ENCODE measurements at places on chromosomes 2 and 18.

DNA sequence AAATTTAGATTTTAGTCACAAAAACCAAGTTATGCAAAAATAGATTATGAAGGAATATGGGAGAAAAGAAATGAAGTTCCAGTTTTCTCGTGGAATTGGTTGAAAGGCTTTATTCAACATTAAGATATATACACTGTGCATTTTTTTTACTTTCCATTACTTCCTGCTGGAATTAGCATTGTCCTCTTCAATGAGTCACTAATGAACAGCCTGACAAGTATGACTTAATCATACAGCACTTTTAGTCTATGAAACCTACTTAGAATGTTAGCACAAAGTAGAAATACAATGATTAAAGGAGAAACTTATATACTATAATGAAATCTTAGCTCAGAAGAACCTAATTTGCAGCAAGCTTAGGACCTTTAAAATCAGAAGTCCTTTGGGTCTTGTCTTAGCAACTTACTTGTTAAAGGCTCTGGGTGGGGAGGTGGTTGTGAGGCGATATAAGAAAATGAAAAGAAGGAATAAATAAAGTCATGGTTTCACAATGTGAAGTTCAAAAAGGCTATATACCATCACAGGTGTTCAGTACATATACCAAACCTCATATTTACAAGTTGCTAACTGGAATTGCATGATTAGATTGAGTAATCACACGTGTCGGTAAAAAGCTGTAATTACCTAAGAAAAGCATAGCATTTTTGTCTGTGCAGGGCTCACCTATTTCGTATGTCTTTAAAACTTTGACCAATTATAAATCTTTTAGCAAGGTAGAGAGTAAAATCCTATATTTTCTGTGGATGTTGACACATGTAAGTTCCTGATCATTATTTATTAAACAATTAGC is 236.8 kb downstream of the CAMKMT start:
- H3K27me3 ChIP-seq = no peaks in the 10 kb centered on the region
- H3K27ac ChIP-seq = no peak overlapping the region
- no peaks in the 10 kb centered on the region for H3K4me1 ChIP-seq
- no peak overlapping the region for H3K4me3 ChIP-seq
- peaks cover 12% of the 10 kb centered on the region for H3K36me3 ChIP-seq
- DNase-seq = no peak

DNA sequence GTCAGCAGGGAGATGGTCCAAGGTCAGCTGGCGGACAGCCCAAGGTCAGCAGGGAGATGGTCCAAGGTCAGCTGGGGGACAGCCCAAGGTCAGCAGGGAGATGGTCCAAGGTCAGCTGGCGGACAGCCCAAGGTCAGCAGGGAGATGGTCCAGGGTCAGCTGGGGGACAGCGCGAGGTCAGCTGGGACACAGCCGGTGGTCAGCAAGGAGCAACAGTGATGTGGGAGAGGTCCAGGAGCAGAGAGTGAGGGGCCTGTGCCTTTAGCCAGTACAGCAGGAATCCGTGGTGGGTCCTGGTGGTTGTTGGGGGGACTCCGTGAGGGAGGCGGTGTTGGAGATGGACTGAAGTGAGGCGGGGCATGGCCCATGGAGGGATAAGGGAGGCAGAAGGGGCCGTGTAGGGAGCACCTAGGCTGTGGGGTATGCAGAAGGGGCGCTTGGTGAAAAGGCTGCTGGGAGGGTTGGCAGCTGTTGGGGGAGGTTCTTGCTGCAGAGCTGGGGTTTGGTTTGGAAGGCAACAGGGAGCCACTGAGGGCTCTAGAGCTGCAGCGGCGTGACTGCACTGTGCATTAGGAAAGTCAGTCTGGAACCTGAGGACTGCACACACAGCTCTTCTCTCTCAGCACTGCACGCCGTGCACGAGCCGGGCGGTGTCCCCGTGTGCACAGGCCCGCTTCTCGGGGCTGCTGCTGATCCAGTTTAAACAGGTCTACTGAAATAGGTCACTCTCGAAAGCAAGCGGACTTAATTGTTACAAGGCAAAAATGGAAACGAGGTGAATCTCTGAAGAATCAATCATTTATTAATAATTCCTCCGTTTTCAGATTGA is 76.2 kb upstream of the HDAC4 start:
- no peaks in the 10 kb centered on the region for H3K27me3 ChIP-seq
- no peaks in the 10 kb centered on the region for H3K36me3 ChIP-seq
- H3K4me3 ChIP-seq = no peak overlapping the region
- DNase-seq = no peak
- no peak overlapping the region for H3K27ac ChIP-seq

DNA sequence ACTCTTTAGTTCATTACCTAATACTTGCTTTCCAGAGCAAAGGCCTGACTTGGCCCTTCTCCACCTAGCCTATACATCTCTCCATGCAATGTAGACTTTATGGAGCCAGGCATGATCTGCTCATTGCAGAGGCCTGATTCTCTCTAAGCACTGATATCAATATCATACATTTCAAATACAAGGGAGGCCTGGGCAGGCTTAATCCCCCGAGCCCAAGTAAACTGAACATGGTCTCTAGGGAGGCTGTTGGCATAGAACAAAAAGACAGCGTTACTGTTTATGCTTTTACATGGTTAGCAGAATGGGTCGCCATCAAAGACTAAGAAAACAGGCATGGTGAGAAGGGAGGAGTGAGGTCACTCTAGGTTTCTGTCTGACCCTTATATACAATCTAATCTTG is 695.1 kb downstream of the ZEB2 start:
- H3K4me1 ChIP-seq = peaks cover 51% of the 10 kb centered on the region
- no peak for DNase-seq
- H3K27me3 ChIP-seq = no peaks in the 10 kb centered on the region

DNA sequence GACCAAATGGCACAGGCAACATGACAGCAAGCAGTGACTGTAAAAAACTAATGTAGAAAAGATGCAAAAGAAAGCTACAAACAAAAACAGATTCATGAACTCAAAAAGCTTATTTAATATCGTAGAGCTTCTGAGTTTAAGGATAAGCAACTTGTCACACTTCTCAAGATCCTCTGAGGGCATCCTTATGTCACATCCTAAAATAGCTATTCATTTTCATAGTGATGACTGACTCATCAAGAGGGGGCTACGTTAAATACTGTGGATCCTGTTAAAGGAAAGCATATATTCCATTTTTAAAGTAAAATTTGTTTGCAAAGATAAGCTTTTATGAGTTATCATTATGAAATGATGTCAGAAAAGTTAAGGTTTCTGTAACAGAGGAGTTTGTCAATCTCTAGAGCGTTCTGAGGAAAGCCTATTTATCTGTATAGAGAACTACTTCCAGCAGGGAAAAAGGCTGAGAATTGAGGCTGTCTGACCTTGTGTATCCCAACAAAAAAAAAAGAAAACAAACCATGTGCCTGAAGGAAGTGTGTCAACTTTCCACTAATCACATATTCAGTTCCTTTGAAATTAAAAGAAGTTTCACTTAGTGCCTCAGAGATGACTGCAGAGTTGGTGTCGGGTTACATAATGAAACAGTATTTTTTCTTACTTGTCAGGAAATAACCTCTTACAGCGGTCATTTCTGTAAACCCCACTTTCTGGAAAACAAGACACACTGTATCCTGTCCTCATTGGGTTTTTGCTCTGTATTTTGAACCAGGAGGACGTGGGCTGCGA is 115.5 kb downstream of the ESCO1 start:
- no peak for DNase-seq
- peak overlapping the region; percentile 57 for H3K27ac ChIP-seq
- no peaks in the 10 kb centered on the region for H3K36me3 ChIP-seq
- no peak overlapping the region for H3K4me3 ChIP-seq

GRCh38 chr2:30626397-30626796 is 179.4 kb downstream of the LCLAT1 start:
- H3K4me3 ChIP-seq = no peak overlapping the region
- DNase-seq = no peak
- H3K36me3 ChIP-seq = peaks cover 10% of the 10 kb centered on the region
- H3K27me3 ChIP-seq = no peaks in the 10 kb centered on the region
- H3K27ac ChIP-seq = no peak overlapping the region
- H3K4me1 ChIP-seq = peaks cover 28% of the 10 kb centered on the region

- no peak for DNase-seq
- H3K4me3 ChIP-seq = no peak overlapping the region
- no peaks in the 10 kb centered on the region for H3K27me3 ChIP-seq
- H3K4me1 ChIP-seq = no peaks in the 10 kb centered on the region
- H3K36me3 ChIP-seq = peaks cover 5% of the 10 kb centered on the region
These were observed 105.0 kb downstream of the COL6A3 start for GRCh38 chr2:237309011-237309410.

DNA sequence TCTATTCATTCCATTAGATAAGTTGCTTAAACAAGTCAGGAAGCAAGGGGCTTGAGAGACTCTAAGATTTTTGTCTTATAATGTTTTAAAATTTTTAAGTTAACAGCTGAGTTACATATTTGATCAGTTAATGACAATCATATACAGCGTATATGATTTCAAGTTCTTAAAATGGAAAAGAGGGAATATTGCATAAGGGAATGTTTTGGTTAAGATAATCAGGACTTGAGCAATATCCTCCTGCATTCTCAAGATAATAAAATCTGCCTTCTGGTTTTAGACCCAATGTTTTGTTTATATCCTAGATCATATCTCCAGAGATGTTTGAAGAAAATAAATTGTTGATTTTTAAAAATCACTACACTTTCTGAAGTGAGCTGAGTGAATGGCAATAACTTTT is 13.4 kb upstream of the DYNC1I2 start:
- H3K4me1 ChIP-seq = peaks cover under 1% of the 10 kb centered on the region
- no peaks in the 10 kb centered on the region for H3K36me3 ChIP-seq
- H3K4me3 ChIP-seq = no peak overlapping the region
- H3K27me3 ChIP-seq = no peaks in the 10 kb centered on the region
- DNase-seq = no peak
- no peak overlapping the region for H3K27ac ChIP-seq

- H3K4me1 ChIP-seq = peaks cover 26% of the 10 kb centered on the region
- no peak overlapping the region for H3K4me3 ChIP-seq
- H3K27me3 ChIP-seq = no peaks in the 10 kb centered on the region
- H3K27ac ChIP-seq = no peak overlapping the region
These were observed 113.7 kb downstream of the LTBP1 start for GRCh38 chr2:33060405-33060804.

DNA sequence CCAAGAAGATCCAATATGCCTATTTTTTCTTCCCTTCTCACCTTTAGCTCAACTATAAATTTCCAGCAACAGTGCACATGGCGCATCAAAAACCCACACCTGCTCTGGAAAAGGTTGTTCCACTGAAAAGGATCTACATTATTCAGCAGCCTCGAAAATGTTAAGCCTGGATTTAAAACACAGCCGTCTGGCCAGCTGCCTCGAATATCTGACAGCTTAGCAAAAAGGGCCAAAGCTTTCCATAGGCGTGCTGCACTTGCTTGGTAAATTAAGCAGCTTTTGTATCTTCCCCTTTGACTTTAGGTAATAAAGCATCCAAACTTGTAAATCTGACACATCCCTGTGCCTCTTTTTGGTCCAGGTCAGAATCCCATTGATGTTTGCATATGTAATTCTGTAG is 20.5 kb downstream of the DAPL1 start:
- no peaks in the 10 kb centered on the region for H3K36me3 ChIP-seq
- H3K4me3 ChIP-seq = no peak overlapping the region
- H3K27ac ChIP-seq = no peak overlapping the region
- H3K27me3 ChIP-seq = no peaks in the 10 kb centered on the region
- no peak for DNase-seq

DNA sequence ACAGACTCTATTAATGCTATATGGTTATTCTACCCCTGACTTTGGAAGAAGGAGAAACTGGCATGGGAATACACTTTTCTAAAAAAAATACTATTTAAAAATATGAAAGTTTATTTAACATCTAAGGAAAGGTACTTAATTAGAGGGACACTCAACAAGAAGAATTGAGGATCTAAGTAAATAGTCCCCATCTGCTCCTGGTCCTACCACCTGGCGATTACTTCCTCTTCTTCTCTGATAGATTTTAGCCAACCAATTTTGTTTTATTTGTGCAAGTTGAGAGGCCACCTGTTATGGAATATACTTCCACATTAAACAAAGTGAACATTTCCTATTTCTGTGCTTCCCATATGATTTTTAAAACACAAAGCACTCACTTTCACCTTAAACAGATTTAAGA is 111.7 kb downstream of the BCL2 start:
- H3K27me3 ChIP-seq = no peaks in the 10 kb centered on the region
- DNase-seq = no peak
- no peak overlapping the region for H3K27ac ChIP-seq
- peaks cover 5% of the 10 kb centered on the region for H3K4me1 ChIP-seq

GRCh38 chr2:39593439-39594393 is 72.0 kb upstream of the TMEM178A start:
- no peak overlapping the region for H3K4me3 ChIP-seq
- peak; percentile 40 for DNase-seq
- peaks cover 12% of the 10 kb centered on the region for H3K4me1 ChIP-seq
- no peaks in the 10 kb centered on the region for H3K27me3 ChIP-seq

DNA sequence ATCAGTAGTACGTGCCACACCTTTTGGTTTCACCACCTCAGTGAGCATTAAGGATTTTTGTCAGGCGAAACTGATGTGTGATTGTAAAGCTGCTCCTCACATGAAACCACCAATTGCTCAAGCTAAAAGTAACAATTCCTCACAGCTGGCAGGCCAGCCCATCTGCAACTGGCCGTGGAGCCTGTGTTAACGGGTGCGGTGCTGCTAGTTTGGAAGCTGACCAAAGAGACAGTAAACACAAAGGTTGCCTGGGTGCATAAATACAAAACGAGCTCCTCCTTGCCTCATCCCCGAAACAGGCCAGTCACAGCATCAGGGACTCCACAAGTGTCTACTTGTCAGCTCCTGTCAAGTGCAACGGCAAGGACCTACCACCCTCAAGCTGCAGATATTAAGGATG is 32.0 kb downstream of the LGALSL start:
- no peaks in the 10 kb centered on the region for H3K27me3 ChIP-seq
- peaks cover 16% of the 10 kb centered on the region for H3K4me1 ChIP-seq
- no peak overlapping the region for H3K4me3 ChIP-seq
- H3K27ac ChIP-seq = no peak overlapping the region
- no peak for DNase-seq

GRCh38 chr2:187566266-187566665 is 12.0 kb upstream of the TFPI start:
- H3K4me1 ChIP-seq = peaks cover 31% of the 10 kb centered on the region
- DNase-seq = no peak
- H3K4me3 ChIP-seq = no peak overlapping the region
- peaks cover 7% of the 10 kb centered on the region for H3K36me3 ChIP-seq
- H3K27me3 ChIP-seq = no peaks in the 10 kb centered on the region

- peaks cover 54% of the 10 kb centered on the region for H3K4me1 ChIP-seq
- H3K27ac ChIP-seq = no peak overlapping the region
- no peak for DNase-seq
These were observed 148.8 kb downstream of the HDAC4 start for GRCh38 chr2:239251971-239252370.

DNA sequence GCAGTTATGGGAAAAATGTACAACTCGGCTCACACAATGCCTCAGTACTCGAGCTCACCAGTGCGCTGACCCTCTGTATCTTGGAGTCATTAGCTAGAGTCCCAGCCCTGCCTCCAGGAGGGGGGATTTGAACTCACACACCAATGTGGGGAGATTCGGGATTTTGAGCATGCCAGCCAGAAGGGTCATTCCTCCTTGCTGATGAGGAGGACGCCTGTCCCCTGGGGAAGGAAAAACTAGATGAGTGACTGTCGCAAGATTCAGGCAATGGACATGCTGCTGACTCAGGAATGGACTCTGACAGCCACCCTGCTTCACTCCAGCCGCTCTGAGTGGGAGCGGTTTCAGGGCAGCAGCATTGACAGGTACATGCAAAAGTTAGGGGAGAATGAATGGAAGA is 20.6 kb downstream of the FIGN start:
- no peak overlapping the region for H3K4me3 ChIP-seq
- peaks cover 62% of the 10 kb centered on the region for H3K4me1 ChIP-seq
- H3K27me3 ChIP-seq = peaks cover 5% of the 10 kb centered on the region

All from WTC11 (cell line).